ENCODE measurements at places on chromosomes 4 and X. TPM values are rescaled to one million over a fixed set of nuclear protein-coding genes. Genes with fewer than 3 reads are reported as not detected.

DNA sequence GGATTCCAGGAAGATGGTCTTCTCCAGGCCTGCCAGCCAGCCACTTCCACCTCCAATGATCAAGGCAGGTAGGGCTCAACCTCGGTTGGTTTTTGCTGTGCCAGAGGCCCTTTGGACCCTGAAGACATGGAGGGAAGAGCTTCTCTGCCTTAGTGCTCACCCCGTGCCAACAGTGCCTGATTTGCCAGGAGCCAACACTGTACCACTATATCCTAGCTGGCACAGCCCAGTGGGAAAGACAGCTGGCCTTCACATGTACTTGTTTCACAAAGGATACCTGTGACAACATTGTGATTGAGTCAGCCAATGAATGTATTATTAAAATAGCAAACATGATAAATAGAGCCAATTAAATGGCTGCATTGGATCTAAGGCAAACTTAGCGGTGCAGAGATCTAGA, 51.9 kb upstream of the PRPS1 start:
- peaks cover 23% of the 10 kb centered on the region for H3K4me1 ChIP-seq
- DNase-seq = no peak
- H3K4me3 ChIP-seq = no peak overlapping the region
- no peaks in the 10 kb centered on the region for H3K27me3 ChIP-seq
- H3K36me3 ChIP-seq = no peaks in the 10 kb centered on the region

- H3K4me1 ChIP-seq = no peaks in the 10 kb centered on the region
- H3K36me3 ChIP-seq = peaks cover 33% of the 10 kb centered on the region
- H3K4me3 ChIP-seq = no peak overlapping the region
- no peak overlapping the region for H3K27ac ChIP-seq
Observed at GRCh38 chr4:9916346-9916745, 105.0 kb downstream of the SLC2A9 start.

- H3K36me3 ChIP-seq = no peaks in the 10 kb centered on the region
- no peak overlapping the region for H3K4me3 ChIP-seq
- H3K4me1 ChIP-seq = peaks cover 42% of the 10 kb centered on the region
- no peak overlapping the region for H3K27ac ChIP-seq
- no peaks in the 10 kb centered on the region for H3K27me3 ChIP-seq
- DNase-seq = no peak
Observed at GRCh38 chr4:186948361-186949242, 224.9 kb upstream of the FAT1 start.

Gene AKAP4
- total RNA-seq = not detected

Gene PPP4R3C
- total RNA-seq = not detected

All from HepG2 (cell line).